Activated CD8-positive, alpha-beta T cell treated with anti-CD3 and anti-CD28 coated beads, Interleukin-2, amount 10 ng/mL, durations not matched to agents 7 days and 5 days (primary cell): ENCODE measurements at places on chromosomes 1 and 21. TPM values are rescaled to one million over a fixed set of nuclear protein-coding genes. Genes with fewer than 3 reads are reported as not detected.

DNA sequence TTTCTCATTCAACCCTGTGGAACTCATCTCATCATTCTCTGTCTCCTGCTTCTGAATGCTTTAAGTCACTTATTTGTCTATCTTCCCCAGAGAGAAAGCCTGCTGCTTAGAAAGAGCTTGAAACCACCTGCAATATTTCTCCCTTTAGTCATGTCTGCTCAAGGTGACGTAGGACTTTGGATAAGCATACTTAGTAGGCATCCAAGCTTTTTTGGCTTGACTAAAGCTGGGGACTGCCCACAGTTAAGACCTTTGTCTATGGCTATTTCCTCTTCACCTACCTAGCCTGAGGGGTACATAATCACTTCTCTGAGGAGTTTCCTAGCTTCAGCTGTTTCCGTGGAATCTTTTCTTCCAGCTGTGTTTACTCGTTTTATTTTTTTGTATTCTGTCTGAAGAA is 665.8 kb upstream of the CAMK1G start:
- DNase-seq, result no peak
- no peaks in the 10 kb centered on the region for H3K27me3 ChIP-seq
- no peaks in the 10 kb centered on the region for H3K36me3 ChIP-seq
- H3K4me1 ChIP-seq, result no peaks in the 10 kb centered on the region
- H3K4me3 ChIP-seq, result no peak overlapping the region
- H3K27ac ChIP-seq, result no peak overlapping the region

DNA sequence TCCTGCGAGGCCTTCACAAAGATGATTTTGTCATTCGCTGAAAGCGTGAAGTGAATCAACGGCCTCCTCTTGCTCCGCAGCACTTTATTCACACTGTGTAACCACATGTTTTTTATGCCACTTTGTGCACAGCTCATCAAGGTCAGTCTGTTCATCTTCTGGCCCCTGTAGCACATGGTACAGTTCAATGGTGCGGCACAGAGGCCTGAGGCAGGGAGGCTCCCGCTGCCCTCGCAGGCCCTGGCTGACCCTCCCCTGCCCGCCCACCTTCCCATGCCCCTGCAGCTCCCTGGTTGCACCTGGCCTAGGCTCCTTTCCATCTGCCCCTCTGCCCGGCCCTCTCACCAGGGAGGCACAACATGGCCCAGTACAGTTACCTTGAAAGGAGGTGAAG is 87.5 kb downstream of the CD247 start:
- no peak for DNase-seq
- peaks cover 46% of the 10 kb centered on the region for H3K4me1 ChIP-seq
- no peaks in the 10 kb centered on the region for H3K27me3 ChIP-seq
- peaks cover 66% of the 10 kb centered on the region for H3K36me3 ChIP-seq
- peak overlapping the region; percentile 76 for H3K27ac ChIP-seq
- no peak overlapping the region for H3K4me3 ChIP-seq

GRCh38 chr1:42962641-42963377 is 4.1 kb upstream of the SLC2A1 start:
- no peak overlapping the region for H3K4me3 ChIP-seq
- H3K36me3 ChIP-seq, result peaks cover 2% of the 10 kb centered on the region
- DNase-seq, result no peak
- H3K4me1 ChIP-seq, result peaks cover 34% of the 10 kb centered on the region

- no peak overlapping the region for H3K4me3 ChIP-seq
- peak; percentile 28 for DNase-seq
- H3K27ac ChIP-seq, result no peak overlapping the region
- H3K27me3 ChIP-seq, result no peaks in the 10 kb centered on the region
Measured at GRCh38 chr21:37700641-37701202, 215.5 kb downstream of the KCNJ6 start.

- DNase-seq, result no peak
- H3K27ac ChIP-seq, result no peak overlapping the region
- H3K4me1 ChIP-seq, result no peaks in the 10 kb centered on the region
- H3K36me3 ChIP-seq, result no peaks in the 10 kb centered on the region
- H3K4me3 ChIP-seq, result no peak overlapping the region
Measured at GRCh38 chr1:219422811-219423598, 189.9 kb downstream of the ZC3H11B start.

DNA sequence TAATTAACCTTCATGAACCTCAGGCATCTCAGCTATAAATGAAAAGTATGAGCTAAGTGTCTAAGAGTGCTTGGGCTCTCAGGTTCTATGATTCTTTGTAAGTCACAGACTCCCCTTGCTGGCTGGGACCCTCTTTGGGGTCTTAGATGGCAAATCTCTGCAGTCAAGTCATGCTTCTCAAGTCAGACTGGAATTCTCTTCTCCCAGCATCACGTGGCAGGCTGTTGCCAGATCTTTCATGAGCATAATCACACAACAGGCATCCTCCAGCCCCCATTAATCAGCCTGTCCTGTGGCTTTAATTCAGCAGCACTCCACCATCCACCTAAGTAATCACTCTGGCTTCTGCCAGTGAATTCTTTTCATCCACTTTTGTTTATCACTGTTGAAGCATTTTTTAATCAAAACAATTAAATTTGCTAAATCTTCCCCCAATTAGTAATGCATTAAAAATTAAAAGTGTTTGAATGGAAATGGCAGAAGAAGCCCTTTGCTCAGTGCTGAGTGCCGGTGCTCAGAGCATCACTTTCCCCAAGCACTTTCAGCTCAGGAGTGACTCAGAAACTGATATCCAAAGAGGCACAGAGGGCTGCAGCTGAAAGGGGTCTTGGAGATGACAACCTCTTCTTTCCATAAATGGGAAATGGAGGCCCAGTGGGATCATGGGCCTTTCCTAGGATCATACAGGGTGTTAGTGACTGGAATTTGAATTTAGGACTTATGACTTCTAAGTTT is 50.2 kb downstream of the C8A start:
- no peaks in the 10 kb centered on the region for H3K27me3 ChIP-seq
- H3K27ac ChIP-seq, result no peak overlapping the region
- H3K4me3 ChIP-seq, result no peak overlapping the region
- H3K4me1 ChIP-seq, result no peaks in the 10 kb centered on the region
- H3K36me3 ChIP-seq, result no peaks in the 10 kb centered on the region
- DNase-seq, result no peak

- H3K27me3 ChIP-seq, result no peaks in the 10 kb centered on the region
- peak overlapping the region; percentile 74 for H3K27ac ChIP-seq
- DNase-seq, result peak; percentile 64
- H3K4me1 ChIP-seq, result peaks cover 34% of the 10 kb centered on the region
- H3K36me3 ChIP-seq, result peaks cover 13% of the 10 kb centered on the region
Measured at GRCh38 chr1:173195596-173196088, 11.5 kb downstream of the TNFSF4 start.

The OLIG2 gene
- not detected for total RNA-seq

GRCh38 chr1:15153184-15153841 is at the start of gene TMEM51:
TSS of gene TMEM51 (plus strand) at chr1:15153747. CDS start at chr1:15215088, 61,341 bp downstream.
- H3K27ac ChIP-seq, result no peak within 1 kb of the TSS
- peaks cover 41% of the 10 kb centered on the region for H3K4me1 ChIP-seq
- peak within 1 kb of the TSS; percentile 57 for H3K4me3 ChIP-seq
- no peak for DNase-seq
- peaks cover 50% of the 10 kb centered on the region for H3K27me3 ChIP-seq
